Large intestine (tissue), 12 donors: ENCODE measurements at places on chromosomes 5 and 9. TPM values are rescaled to one million over a fixed set of nuclear protein-coding genes. Genes with fewer than 3 reads are reported as not detected.

The RUSC2 gene
- polyA plus RNA-seq, result 12.0 TPM

The ARAP3 gene
- polyA plus RNA-seq, result 17.5 TPM

The KCTD16 gene
- 2.6 TPM for polyA plus RNA-seq

The CNTNAP3 gene
- 3.4 TPM for polyA plus RNA-seq

The AKNA gene
- 12.0 TPM for polyA plus RNA-seq

The IRX1 gene
- 0.03 TPM for polyA plus RNA-seq

The PIP5K1B gene
- 57.9 TPM for polyA plus RNA-seq

The CCDC171 gene
- polyA plus RNA-seq, result 3.7 TPM

The IFNA2 gene
- polyA plus RNA-seq, result not detected

The ANKRA2 gene
- 38.7 TPM for polyA plus RNA-seq

The SHISAL2B gene
- 0.06 TPM for polyA plus RNA-seq

The CHSY3 gene
- 1.7 TPM for polyA plus RNA-seq

The PCDHGA12 gene
- polyA plus RNA-seq, result 0.81 TPM

The LCN10 gene
- 7.8 TPM for polyA plus RNA-seq

The CYSRT1 gene
- polyA plus RNA-seq, result 71.7 TPM

The C9orf78 gene
- polyA plus RNA-seq, result 47.5 TPM

The ATP6V1G1 gene
- 148 TPM for polyA plus RNA-seq

The PLPP7 gene
- 1.1 TPM for polyA plus RNA-seq

The PIP5KL1 gene
- 0.79 TPM for polyA plus RNA-seq

The MYOZ3 gene
- 3.0 TPM for polyA plus RNA-seq

The SLC25A2 gene
- 0.04 TPM for polyA plus RNA-seq

The PCDHB15 gene
- 3.0 TPM for polyA plus RNA-seq

The ORM2 gene
- polyA plus RNA-seq, result not detected

The KIF2A gene
- polyA plus RNA-seq, result 38.6 TPM

The MSX2 gene
- 1.7 TPM for polyA plus RNA-seq

The IL11RA gene
- 60.9 TPM for polyA plus RNA-seq

The SH3TC2 gene
- polyA plus RNA-seq, result 0.72 TPM

The FAM151B gene
- polyA plus RNA-seq, result 1.2 TPM

The C9orf50 gene
- 0.33 TPM for polyA plus RNA-seq

The KIF4B gene
- polyA plus RNA-seq, result 0.01 TPM

The TLX3 gene
- polyA plus RNA-seq, result not detected

The GARNL3 gene
- polyA plus RNA-seq, result 24.0 TPM

The NEURL1B gene
- polyA plus RNA-seq, result 13.5 TPM

The IL31RA gene
- polyA plus RNA-seq, result 0.03 TPM

The PCDHB9 gene
- polyA plus RNA-seq, result 0.73 TPM

The GGTA1 gene
- 8.8 TPM for polyA plus RNA-seq

The GPR150 gene
- 0.90 TPM for polyA plus RNA-seq

The CCDC192 gene
- polyA plus RNA-seq, result 0.39 TPM

The PCDHGB3 gene
- polyA plus RNA-seq, result 0.85 TPM

The AGXT2 gene
- 33.8 TPM for polyA plus RNA-seq

The ACSL6 gene
- 2.9 TPM for polyA plus RNA-seq

The FLT4 gene
- polyA plus RNA-seq, result 10.2 TPM

The TTC16 gene
- polyA plus RNA-seq, result 0.03 TPM

The CARD9 gene
- 2.4 TPM for polyA plus RNA-seq

The GZMA gene
- polyA plus RNA-seq, result 14.9 TPM

The CDC23 gene
- polyA plus RNA-seq, result 35.7 TPM

The SNAPC3 gene
- 39.4 TPM for polyA plus RNA-seq

The PCAT7 gene
- 0.84 TPM for polyA plus RNA-seq

The CENPH gene
- 11.1 TPM for polyA plus RNA-seq

The SLCO6A1 gene
- 0.13 TPM for polyA plus RNA-seq

The IFNB1 gene
- not detected for polyA plus RNA-seq
